ENCODE measurements at places on chromosomes 7 and 10.

GRCh38 chr10:48681740-48682139 lies 2.9 kb upstream of the WDFY4 start:
- no peak for DNase-seq

GRCh38 chr7:96861-97260 lies 95.5 kb upstream of the FAM20C start:
- DNase-seq = no peak

DNA sequence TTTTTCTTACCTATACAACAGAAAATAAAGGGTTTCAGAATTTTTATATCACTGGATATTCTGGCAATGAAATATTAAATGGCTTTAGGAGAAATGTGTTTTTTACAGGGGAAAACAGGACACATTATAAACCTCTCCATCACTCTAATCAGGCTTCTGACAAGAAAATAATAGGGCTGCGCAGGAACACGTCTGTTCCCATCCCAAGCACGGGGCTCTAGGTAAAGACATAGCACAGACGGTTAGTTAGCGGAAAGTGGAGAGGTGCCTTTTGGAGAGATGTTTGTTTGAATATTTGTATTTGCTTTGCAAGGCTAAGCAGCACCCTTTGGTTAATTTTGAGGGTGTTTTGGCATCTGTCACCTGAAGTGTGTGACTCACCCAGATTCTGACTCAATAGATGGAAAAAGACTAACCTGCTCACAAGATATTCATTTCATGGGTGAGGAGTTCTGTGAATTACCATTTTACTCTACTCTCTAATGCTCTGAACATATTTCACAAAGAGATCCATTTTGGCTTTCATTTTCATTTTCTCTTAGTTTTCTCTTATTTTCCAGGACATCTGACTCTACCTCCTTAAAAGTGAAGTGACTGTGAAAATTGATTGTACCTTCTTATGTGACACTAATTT lies 174.5 kb upstream of the AKR1E2 start:
- DNase-seq = no peak

DNA sequence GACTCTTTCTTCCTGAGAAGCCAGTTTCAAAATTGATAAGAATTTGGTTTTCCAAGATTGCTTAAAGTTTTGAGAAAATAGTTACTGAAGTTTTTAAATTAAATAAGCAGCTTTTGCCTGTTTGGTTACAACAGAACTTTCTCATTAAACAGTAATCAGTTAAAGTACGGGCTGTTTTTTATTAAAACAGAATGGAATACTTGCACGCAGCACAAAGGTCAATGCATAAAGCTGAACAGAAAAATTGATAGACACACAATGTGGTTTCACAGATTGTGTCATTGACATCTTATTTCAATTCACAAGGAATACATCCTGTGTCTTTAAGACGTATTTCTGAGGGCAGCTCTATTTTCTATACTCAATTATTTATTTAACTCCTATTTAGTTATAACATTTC lies 192.2 kb downstream of the PRKG1 start:
- DNase-seq = no peak

GRCh38 chr7:137920637-137921399 lies 74.0 kb upstream of the DGKI start:
- no peak for DNase-seq

GRCh38 chr7:7499892-7500291 lies 35.8 kb downstream of the COL28A1 start:
- DNase-seq = no peak

GRCh38 chr7:111162692-111163091 lies 71.8 kb downstream of the LRRN3 start:
- DNase-seq = no peak

DNA sequence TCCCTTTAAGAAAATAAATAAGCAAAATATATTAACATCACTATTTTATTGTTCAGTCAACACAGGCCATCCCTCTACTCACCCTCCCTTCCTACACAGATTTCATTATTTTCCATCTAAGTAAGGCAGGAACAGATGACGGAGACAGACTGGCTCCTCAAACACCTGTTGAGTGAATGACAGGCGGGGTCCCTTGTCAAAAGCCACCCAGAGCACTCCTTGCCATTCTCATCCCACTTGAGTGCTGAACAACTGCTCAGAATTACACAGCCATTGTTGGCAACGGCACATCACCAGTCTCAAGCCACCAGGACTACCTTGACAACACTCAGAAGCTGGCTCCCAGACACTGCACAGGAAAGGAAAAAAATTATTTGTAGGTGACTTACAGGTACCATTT lies 3.3 kb downstream of the GRB10 start:
- no peak for DNase-seq

GRCh38 chr10:101560298-101561067 lies 27.6 kb downstream of the POLL start:
- DNase-seq = no peak

GRCh38 chr7:20831451-20831850 lies 44.8 kb upstream of the SP8 start:
- no peak for DNase-seq

- no peak for DNase-seq
Observed at GRCh38 chr7:103686064-103686463, 240.1 kb upstream of the SLC26A5 start.

All from Peyer's patch (tissue), 4 donors.